ENCODE measurements at places on chromosomes 2 and 18. TPM values are rescaled to one million over a fixed set of nuclear protein-coding genes. Genes with fewer than 3 reads are reported as not detected.

HAAO gene
- total RNA-seq = 0.86 TPM

LCT gene
- 0.41 TPM for total RNA-seq

UGT1A8 gene
- not detected for total RNA-seq

C2orf81 gene
- total RNA-seq = 1.9 TPM

DSG2 gene
- 0.18 TPM for total RNA-seq

TSPYL6 gene
- not detected for total RNA-seq

GAL3ST2 gene
- 0.51 TPM for total RNA-seq

TPRKB gene
- total RNA-seq = 42.7 TPM

SCTR gene
- not detected for total RNA-seq

CAMKMT gene
- total RNA-seq = 13.4 TPM

LOXHD1 gene
- total RNA-seq = not detected
